ENCODE measurements at places on chromosomes 2 and 18.

- DNase-seq, result peak; percentile 97
These were observed 70.4 kb upstream of the CYP1B1 start for GRCh38 chr2:38146275-38146906.

DNA sequence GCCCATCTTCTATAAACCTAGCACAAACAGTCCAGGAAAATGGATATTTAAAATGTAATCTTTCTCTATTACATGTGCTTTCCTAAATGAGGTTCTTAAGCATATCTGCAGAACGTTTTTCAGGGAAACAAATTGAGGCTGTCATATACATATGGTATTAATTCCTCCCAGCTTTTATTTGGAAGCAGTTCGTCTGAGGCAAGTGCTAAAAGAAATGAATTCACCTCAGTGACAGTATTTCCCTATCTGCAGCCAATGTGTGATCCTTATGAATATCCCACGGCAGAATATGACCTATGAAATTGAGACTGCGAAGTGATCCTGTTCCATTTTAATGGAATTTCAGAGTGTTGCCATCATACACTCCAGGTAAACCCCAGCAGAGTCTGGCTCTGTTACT, 7.1 kb downstream of the MYOM1 start:
- DNase-seq, result no peak

DNA sequence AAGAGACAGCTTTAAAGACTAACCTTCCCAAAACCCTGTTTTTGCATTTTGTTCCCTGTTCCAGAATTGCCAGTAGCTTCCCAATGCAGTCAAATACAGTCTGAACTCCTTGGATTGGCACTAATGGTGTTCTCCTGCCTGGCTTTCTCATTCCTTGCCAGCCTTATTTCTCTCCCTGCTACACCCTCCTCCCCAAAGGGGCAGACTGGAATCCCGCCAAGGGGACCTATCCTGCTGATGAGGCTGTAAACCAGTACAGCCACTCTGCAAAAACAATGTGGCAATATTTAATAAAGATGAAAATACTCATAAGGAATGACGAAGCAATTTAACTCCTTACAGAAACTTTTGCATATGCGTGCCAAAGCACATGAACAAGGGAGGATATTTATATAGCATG, 4.5 kb upstream of the SLC4A5 start:
- DNase-seq, result no peak

GRCh38 chr2:31347750-31348149, 66.8 kb downstream of the XDH start:
- no peak for DNase-seq

DNA sequence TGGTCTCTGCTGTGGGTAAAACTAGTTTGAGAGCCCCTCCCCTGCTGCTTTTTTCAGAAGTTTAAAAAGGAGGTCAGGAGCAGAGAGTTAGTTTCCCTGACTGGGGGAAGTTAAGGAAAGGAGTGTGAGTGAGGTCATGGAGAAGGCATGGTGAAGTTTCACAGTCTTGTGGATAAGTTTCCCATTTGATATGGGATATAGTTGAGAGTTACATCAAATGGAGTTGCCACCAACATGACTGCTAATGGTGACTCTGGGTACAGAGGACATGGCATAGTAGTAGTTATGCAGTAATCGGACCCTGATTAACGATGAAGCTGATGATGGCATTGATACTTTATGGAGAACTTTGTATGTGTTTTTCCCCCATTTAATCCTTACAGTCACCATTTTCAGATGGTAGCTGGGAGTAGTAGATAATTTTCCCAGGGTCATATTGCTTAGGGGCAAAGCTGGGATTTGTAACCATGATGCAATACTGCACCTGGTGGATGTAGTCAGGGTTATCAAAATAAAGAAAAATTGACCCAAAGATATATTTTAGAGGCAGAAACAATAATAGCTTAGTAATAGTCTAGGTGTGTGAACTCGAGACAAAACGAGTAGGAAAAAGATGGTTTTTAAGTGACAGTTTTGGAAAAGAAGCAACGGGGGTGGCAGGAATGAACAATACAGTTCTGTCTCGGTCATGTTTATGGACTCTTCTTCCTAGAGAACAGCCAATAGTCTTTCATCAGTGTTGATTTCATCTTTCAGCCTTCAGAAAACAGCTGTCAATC, 74.6 kb downstream of the FMNL2 start:
- DNase-seq, result peak; percentile 64

Measured in inflammatory macrophage treated with lipopolysaccharide for 1 hour (primary cell).